ENCODE measurements at places on chromosomes 4 and X.

DNA sequence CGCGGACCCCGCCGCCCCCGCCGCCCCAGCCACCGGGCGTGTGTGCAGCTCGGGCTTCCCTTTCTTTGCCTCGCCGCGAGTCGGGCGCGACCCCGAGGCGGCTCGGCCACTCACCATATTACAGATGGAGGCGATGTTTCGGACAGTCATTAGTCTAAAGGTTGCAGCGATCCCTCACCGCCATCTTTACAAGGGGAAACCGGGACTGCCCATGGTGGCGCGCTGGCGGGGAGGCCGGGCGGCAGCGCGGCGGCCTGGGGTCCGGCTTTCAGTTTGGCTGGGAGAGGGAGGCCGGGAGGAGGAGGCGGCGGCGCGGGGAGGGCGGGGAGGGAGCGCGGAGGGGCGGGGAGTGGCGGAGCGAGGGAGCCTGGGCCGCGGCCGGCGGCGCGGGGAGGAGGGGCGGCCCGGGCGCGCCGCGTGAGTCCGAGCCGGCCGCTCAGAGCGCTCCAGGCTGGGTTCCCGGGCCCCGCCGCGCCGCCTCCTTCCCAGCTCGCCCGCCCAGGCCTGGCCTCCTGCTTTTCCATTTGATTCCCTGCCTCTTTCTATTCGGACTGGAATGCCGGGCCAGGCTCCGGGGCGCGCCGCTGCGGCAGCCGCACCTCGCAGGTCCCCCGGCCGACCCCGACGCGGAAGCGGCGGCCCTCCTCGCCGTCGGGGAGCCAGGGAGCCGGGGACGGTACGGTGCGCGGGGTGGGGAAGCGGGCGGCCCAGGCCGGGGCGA, at the start of gene USP46:
USP46 (minus strand) TSS at position 301 of the 721 bp plus-strand sequence; CDS start at position 150, 151 bp downstream.
- DNase-seq: peak; percentile 44

- DNase-seq: no peak
These were observed 92.6 kb downstream of the KDR start for GRCh38 chr4:55032788-55033187.

- DNase-seq: no peak
These were observed 256.2 kb downstream of the TRAM1L1 start for GRCh38 chr4:116829187-116829586.

DNA sequence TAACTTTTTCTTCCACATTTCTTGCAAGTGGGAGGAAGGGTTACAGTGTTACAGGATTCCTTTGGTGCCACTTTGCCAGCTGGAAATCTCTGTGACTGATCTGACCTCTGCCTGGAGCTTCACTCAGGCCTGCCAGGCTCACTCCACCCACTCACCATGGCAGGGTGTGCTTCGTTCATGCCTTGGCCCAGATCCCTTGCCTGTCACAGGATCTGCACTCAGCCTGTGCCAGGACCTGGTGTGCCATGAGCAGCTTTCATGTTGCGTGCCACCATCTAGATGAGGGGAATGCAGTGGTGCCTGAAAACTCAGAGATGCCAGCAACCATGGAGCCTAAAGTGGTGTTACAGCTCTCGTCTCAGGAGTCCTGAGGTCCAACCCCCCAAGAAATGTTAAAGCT, 2596.4 kb downstream of the PCDH7 start:
- no peak for DNase-seq

GRCh38 chrX:125782184-125782583, 383.9 kb downstream of the DCAF12L2 start:
- no peak for DNase-seq

DNA sequence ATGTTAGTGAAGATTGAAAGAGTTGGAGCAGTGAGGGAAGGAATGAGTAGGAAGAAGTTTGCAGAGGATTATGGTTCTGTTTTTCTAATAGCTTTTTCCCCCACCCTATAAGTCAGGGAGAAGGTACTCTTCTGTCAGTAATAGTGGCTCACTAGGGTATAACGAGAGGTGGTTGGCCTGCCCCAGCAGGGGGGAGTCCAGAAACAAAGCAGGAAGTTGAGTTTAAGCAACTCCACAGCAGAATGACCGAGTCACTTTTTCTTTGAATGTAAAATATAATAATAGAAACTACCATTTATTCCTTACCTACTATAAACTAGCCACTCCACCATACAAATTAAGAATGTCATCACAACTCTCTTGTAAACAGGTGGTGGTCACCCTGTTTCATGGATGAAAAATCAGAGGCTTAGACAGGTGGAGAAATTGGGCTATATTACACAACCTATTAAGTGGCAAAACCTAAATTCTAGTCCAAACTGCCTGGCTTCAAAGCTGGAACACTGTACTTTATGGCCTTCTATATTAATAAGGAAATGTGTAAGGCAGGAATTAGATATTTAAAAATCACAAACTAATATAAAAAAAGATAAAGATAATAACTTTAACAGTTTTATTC, 21.9 kb downstream of the AP1AR start:
- no peak for DNase-seq

DNA sequence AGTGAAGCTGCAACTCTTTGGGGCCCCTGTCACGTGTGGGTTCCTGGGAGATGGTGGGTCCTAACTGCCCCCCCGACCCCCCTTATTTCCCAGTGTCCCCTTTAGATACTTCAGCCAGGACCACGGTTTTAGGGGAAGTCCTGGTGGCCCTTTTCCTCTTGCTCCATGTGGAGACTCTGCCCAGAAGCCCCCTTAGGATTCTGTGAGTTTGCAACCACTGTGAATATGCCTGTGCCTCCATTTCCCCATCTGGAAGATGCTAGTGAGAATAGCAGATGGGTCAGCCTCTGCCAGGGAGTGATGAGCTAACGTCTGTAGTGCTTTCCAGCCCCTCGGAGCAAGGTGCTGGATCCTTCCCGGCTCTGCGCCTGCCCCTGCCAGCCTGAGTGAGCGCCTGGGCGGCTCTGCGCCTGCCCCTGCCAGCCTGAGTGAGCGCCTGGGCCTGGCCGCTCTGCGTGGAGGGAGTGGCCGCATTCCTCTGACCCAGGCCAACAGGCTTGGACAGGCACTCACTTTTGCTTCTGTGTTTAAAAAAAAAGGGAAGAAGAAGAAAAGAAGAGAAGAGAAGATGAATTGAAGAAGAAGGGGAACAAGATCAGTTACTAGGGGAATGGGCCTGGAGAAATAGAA, 6.7 kb upstream of the CITED1 start:
- DNase-seq: no peak

DNA sequence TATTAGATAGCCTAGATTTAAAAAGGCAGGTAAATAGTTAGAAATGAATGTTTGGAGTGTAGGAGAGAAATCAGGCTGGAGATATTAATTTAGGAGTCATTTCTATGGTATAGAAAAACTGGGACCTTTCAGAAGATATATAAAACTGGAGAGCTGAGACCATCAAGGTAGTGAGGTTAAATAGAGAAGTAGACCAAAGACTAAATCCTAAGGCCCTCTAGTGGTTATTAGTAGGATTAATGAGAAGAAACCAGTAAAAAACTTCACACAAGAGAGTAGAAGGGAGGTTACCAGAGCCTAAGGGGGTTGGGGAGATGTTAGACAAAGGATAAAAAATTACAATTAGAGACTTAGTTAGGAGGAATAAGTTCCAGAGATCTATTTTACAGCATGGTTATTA, 351.0 kb upstream of the SPANXN1 start:
- DNase-seq: no peak

DNA sequence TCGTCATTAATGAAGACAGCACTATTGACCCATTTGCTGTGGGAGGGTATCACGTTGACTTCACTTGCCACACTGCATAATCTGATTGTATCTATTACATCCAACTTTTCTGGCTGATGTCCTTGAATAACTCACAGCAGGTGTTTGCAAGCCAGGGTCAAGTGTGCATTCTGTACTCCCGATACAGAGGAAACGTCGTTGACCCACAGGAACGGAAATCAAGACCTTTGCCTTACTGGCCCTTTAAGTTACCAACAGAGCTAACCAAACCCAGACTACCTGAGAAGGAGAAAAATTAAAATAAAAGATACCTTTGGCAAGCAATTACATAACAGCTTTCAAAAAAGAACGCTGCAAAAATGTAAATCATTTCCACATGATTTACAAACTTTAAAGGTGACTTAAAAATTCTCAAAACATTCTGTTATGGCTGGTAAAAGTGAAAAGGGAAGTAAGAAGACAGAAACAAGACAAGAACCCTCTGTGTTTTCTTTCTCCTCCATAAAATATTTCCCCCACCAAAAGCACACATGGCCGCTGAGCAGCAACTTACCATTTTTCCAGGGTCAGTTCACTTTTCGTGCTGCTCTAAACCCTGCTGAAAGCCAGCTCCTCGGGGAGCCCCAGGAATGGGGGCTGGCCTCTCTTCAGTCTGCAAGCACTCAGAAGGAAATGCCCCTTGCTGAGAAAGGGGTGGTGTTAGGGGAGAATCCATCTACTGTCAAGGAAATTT, 6.5 kb upstream of the SHISA3 start:
- DNase-seq: no peak

DNA sequence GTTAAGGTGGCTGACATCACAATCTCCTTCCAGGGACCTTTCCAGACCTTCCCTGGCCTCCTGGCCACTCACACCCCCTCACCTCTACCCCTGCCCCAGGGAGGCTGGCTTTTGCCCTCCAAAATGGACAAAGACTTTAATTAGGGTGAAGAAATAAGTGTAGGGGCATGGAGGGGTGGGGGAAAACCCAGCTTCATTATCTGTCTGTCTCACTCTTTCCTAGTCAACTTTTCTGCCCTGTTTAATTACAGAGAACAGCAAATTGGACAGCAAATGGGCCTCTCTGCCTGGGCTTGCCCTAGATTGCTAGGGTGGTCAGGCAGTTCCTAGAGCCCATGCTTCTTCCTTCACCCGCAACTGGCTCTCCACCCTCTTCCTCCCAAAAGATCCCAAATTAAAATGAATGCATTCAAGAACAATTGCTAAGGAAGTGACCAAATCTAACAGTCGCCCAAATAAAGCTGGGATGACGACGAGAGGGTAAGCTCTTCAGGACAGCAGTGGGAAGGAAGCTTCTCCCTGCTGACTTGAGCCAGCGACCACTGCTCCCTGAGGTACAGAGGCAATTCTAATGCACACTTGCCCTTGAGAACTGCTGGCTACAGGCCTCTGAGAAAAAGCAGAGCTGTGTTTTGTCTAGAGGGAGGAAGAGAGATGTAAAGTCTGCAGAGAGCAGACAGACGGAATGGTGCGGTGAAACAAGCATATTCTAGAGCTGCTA, 12.4 kb downstream of the RAI2 start:
- no peak for DNase-seq

Data from HepG2 (cell line).